Right hindlimb (tissue), 1 donor: ENCODE measurements at places on chromosomes 1 and 21.

DNA sequence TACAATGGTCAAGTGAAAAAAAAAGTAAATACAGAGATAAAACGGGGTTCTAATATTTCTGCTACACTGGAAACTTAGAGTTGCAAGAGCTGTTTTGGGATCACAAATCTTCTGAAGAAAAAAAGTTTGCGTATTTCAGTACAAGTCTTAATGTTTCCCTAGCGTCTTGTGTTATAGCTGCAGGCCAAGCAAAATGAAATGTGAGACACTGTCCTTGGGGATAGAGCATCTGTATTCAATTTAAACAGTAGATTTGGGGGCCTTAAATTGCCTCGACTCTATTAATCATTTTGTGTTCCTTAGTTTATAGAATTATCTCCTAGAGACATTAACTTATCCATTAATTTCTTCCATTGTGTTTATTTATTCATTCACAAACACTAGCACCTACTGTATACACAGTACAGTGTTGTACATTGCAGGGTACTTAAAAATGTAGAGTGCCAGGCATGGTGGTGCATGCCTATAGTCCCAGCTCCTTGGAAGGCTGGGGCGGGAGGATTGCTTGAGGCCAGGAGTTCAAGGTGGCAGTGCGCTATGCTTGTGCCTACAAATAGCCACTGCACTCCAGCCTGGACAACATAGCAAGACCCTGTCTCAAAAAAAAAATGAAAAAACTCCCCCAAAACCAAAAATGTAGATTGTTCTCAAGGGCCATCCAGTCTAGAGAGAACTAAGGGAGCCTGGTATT, 7.9 kb downstream of the DISC1 start:
- no peak for DNase-seq

DNA sequence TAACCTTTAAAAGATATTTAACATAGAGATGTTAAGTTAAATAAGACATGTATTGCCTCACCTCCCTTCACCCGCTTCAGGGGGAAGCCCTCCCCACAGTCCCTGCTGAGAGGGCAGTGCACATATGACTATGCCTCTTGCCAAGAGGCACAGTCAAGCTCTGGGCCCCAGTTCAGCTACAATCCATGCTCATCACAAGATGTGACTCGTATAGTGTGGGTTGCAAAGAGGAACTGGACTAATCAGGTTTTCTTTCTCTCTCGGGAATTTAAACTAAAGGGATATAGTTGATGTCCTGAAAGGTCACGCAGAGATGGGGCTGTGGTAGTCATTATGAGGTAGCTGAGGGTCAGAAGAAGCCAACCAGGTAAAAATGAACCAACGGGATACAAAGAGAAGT, 35.6 kb downstream of the LYST start:
- no peak for DNase-seq

DNA sequence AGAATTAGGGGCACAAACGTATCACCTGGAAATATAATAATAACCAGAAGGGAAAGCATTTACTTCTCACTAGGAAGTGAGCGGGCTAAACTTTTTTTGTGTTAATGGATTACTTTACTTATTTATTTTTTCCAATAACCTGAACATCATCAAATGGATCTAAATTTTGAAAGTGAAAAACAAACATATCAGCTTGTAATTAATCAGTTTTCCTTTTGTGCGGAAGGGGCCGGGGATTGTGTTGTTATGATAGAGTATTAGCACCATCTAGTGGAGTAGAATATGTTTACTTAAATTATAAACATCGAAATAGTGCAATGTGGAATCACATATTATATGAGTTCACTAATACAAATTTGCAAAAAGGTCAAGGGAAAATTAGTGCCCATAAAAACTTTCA, 9.0 kb downstream of the CFH start:
- DNase-seq: no peak

DNA sequence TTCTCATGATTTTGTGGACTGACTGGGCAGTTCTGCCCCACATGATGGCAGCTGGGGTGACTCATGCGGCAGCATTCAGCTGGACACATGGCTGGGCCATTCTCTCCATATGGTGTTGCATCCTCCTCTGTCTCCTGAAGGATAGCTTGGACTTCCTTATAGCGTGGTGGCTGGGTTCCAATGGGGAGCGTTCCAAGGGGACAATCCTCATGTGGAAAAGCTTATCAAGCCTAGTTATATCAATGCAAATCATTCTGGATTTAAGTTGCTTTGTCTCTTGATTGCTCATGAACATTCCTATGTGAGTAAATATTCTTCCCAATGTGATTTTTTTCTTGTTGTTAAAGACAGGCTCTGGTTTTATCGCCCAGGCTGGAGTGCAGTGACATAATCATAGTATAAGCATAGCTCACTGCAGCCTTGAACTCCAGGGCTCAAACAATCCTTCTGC, 13.2 kb upstream of the SLC2A1 start:
- DNase-seq: no peak

DNA sequence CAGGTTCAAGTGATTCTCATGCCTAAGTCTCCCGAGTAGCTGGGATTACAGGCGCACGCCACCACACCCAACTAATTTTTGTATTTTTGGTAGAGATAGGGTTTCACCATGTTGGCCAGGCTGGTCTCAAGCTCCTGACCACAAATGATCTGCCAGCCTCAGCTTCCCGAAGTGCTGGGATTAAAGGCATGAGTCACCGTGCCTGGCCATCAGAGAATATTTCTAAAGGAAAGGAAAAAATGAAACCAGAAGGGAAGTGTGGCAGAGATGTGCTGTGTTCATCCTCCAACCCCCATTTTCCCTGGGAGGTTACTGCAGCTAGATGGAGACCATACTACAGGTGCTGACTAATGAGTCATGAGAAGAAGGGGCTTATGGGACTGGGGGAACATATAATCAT, 964.1 kb downstream of the TTLL7 start:
- DNase-seq: no peak

DNA sequence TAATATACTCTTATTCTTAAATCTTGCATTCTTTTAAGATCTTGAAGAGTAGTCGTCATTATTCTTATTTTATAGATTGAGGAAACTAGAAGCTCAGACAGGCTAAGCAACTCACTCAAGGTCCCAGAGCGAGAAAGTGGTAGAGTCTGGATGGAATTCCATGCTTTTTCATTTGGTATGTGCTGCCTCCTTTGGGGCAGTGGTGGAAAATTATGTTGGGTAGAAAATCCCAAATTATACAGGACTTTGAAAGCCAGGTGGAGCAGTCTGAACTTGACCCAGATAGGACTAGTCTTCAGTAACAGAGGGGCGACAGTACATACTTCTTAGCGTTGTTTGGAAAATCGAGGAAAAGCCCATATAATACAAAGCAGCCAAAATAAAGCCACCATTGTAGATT, 205.6 kb downstream of the ATG4C start:
- no peak for DNase-seq

- DNase-seq: no peak
These were observed 1222.1 kb upstream of the NCAM2 start for GRCh38 chr21:19776076-19776475.

- DNase-seq: peak; percentile 23
These were observed 1.1 kb downstream of the CALML6 start for GRCh38 chr1:1915911-1916840.

GRCh38 chr1:18931730-18932129, 24.7 kb downstream of the IFFO2 start:
- no peak for DNase-seq

DNA sequence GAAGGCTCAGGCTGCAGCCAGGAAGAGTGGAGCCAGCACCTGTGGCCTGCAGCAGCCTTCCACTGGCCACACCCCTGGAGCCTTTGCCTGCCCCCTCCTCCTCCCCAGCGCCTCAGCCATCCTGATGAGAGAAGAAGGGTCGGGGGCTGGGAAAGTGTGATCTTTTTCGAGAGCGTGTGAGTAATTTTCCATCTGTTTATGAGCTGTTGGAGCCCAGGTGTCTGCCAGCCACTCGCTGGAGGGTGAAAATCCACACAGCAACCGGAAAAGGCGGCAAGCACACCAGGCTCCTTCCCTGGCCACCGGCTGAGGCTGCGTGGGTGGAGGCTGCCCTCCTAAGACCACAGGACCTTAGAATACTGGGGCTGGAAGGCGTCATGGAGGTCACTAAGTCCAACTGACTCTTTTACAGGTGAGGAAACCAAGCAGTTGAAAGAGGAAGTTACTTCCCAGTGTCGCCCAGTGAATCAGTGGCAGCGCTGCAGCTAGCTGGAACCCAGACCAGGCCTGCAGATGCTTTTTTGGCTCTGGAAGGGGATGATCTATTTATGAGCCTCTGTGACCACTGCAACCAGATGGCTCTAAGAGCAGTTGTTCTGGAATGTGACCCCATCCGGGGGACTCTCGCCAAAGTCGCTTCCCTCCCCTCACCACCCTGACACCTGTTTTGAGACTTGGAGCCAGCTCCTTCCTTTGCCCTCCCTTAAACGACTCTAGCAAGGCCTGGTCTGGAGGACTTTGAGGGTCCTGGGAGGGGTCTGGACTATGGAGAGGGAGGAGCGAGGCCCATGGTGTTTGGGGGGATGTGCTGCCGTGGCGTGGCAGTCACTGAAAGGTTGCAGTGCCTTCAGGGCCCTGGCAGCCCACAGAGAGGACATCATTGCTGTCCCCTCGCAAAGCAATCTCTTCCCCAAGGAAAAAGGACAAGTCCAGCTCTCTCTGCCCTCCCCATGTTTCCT, 54.5 kb downstream of the LGR6 start:
- peak; percentile 50 for DNase-seq

DNA sequence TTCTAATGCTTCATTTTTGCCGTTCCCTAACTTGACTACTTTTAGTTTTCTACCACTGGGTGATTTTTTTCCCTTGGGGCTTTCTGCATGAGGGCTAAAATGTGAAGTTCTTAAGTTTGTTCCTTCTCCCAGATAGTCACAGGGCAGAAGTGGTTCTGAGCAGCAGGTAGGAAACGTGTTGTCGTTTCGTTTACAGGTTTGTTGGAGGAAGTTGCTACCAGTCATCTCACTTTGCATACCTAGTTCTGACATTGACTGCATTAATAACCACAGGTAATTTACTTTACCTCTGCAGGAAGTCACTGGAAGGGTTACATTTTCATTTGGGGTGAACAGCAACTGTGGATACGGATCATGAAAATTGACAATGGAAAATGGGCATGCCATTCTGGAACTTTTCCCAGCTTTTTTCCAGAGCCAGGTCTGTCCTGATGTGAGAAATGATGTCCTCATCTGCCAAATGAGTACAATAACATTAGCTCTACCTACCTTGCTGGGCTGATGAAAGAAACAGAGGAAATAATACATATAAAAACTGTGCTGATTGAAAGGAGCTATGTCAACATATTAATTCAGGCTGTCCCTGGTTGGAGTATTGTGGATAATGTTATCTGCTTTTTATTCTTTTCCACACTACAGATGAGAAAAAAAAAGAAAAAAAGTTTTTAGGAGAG, 94.2 kb downstream of the DISC1 start:
- no peak for DNase-seq

DNA sequence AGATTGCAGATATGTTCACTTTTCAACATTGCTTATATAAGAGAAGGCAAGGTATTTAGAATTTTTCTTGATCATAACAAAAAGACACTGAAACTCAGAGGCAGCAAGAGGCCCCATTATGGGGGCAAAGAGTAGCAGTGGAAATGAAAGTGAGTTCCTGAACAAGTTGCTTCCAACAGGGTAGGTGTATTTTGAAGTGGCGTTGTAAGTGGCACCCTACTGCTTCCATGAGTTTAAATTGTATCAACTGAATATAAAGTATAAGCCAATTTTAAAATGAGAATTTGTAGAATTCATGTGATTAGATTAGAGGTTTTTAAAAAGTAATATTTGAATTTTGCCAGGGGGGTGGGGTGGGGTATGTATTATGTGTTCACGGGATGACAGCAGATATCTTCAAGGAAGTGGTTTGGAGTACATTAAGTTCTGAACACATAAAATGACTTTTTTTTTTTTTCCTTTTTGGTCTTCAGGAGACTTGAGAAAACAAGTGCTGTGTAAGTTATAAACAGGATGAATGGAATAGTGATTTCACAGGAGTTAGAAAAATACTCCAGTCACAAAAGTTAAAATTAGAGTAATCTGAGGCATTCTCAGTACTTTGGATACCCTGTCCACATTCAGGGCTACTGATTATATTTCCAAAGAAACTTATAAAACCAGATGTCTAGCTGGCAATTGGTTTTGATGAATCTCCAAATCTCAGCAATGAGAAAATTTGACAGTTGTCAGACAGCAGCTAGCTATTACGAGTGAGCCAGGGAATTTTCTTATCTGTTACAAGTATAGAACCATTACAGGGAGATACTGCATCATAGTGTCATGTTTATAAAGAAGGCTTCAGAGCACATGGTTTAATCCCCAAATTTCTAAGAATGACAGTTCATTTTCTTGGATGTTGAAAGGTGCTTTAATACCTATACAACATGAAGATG, 182.0 kb downstream of the ST6GALNAC3 start:
- DNase-seq: no peak

DNA sequence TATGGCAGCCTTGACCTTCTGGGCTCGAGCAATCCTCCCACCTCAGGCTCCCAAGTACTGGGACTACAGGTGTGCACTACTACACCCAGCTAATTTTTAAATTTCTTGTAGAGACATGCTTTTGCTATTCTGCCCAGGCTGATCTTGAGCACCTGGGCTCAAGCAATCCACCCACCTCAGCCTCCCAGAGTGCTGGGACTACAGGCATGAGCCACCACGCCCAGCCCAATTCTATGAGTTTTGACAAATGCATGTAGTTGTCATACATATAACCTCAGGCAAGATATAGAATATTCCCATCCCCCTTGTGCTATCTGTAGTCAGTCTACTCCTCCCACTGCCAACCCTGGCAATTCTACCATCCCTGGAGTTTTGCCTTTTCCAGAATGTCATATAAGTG, 38.7 kb upstream of the TTC22 start:
- DNase-seq: no peak

- DNase-seq: no peak
These were observed 470.4 kb upstream of the B3GALT2 start for GRCh38 chr1:193656841-193657240.

DNA sequence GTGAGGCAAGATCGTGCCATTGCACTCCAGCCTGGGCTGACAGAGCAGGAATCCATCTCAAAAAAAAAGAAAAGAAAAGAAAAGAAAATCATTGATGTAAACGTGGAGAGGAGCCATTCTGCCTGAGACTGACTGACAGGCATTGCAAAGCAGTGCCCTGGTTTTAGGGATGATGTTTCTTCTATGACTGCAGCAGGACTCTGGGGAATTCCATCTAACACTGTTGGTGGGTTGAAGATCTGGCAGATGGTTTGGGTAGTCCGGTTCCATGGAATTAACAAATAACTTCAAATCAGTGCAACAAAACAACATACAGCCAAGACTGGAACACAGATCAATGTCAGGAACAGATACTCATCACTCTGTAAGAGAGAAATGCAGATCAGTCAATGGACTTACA, 17.8 kb upstream of the LAMC2 start:
- no peak for DNase-seq

GRCh38 chr21:41695513-41695912, 71.3 kb downstream of the RIPK4 start:
- DNase-seq: no peak

- peak; percentile 49 for DNase-seq
These were observed 2.0 kb downstream of the EFHD2 start for GRCh38 chr1:15411593-15412137.

DNA sequence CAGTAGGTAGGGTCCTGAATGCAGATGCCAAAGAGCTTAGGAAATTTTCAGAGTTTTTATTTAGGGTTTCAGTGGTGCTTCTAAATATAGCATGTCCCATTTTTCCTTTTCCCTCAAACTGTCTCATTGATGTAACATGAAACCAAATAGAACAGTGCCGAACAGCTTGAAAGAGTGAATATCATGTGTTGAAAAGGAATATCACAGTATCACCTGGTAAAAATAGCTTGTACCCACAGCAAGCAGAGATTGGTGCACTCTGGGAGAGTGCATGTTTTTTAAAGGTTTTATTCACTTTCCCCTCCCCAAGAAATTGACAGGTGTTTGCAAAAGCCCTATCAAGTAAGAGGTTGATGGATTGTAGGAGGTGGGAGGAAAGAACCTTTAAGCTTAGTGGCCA, 41.9 kb upstream of the ELAVL4 start:
- no peak for DNase-seq
